Inflammatory macrophage treated with lipopolysaccharide for 4 hours (primary cell): ENCODE measurements at places on chromosomes 11 and 22.
A peak's percentile ranks its signal among the peaks of the same experiment; 100 is the strongest.

DNA sequence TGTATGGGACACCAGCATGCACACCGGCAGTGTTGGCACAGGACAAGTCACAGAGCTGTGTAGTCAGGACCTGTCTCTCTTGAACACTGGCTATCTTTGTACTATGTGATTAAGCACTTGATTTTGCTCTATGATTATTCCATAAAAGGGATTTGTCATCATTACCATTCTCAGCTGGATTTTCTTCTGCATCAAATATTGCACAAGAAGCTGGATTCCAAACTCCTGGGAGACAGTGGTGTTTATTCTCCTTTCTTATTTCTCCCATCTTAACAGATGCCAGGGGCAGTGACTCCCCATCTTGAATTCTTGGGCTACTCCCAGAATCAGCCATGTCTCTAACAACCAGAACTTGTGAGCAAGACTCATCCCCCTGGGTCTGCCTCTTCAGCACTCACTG, 62.5 kb upstream of the GNAZ start:
- DNase-seq, result no peak

DNA sequence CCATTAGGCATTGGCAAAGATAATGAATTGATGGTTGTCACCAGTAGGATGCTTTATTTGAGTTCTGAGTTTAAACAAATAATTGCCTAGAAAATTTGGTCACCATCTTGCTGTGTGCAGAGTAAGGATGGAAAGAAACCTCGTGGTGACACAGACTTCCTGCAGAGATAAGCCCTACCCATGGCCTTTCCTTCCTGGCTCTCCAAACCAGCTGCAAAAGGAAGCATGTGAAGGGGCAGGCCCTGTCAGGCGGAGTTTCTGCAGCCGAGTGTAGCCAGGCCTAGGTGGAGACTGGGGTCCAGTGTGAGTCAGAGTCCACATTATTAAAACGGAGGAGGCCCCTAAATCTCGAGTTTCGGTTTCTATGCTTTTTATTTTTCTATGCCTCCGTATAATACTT, 83.1 kb upstream of the ADSL start:
- DNase-seq, result peak; percentile 24

DNA sequence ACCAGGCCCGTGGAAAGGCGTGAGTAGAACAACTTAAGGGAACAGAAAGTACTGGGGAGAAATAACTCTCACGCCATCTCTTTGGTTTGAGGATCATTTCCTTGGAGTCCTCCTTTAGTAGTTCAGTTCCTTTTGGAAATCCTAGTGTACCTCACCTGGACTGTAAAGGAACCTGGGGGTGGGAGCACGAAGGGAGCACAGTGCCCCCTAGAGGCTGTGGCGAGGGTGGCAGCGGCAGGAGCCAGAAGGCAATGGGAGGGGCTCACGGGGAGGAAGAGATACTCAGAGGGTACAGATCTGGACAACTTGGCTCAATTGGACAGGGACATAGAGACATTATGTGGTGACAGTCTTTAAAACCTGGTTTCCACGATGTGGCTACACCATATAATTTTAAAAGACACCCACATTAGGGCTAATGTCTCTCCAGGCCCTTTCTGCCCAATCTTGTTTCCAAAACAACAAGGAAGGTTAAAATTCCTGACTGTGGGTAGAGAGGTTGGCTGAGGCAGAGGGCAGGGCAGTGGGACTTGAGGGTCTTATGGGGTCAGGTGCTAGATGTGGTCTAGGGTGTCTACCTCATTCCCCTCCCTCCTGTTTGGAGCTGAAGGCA, 87.0 kb downstream of the CSNK2A3 start:
- DNase-seq, result peak; percentile 10

GRCh38 chr11:44771841-44772240, 45.1 kb downstream of the TSPAN18 start:
- no peak for DNase-seq

DNA sequence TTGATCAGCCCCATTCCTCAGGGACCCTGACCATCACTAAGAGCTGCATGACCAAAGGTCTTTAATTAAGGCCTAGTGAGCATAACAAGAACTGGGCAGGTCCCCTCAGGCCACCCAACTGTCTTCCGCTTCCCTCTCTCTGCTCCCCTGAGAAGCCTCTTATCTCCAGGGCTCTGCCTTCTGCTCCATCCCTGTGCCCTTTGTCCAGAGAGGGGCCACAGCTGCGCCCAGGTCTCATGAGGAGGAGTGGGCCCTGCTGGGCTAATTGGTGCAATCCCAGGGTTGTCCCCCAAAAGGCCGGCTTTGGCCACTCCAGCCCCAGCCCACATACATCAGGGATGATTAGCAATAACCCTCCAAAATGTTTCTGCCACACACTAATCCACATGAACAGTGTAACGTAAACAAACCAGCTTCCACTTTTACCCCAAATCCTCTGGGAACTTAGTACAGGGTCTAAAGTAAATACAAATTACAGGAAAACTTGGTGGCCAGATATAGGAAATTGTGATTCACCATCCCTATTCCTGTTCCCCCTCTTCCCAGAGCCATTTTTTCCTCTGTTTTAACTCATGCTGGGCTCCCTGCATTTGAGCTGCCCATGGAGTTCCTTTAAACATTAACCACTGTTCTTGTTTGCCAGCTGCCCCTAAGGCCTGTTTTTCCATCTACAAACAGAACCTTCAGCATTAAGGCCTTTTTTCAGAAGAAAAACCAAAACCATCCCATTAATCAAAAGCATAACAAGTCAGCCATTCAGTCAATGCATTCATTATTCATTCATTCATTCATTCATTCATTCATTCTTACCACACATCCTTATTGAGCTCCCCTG, 34.6 kb upstream of the CAVIN3 start:
- no peak for DNase-seq

DNA sequence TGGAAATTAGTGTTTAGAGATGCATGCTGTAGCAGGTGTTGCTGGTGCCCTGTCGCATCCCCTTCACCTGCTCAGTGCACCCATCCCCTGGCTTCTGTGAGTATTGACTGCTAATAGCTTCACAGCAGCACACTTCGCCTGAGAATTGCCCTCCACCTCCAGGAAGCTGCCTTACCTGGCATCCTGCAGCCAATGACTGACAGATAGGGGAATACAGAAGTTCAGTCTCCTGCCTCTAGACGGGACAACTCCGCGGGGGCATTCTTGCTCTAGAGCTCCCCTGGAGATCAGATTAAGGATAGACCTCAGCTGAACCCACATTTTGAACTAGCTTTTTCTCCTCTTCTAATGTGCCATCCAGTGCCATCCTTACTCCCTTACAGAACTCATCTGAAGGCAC, 9.3 kb upstream of the CD3E start:
- no peak for DNase-seq

DNA sequence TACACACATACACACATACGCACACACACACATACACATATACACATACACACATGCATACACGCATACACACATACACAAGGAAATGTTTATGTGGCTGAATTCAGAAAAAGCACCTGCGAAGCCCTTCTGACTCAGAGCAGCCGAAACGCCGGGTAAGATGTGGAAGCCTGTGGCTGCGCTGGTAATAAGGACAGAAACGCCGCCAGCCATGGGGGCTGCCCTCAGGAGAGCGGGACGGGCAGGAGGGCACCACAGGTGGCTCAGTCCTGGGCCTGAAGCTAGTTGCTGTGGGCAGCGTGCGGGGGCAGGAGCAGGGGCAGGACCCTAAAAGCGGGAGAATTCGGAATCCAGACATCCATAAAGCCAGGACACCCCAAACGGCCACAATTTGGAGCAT, 378.3 kb downstream of the BRD1 start:
- no peak for DNase-seq

- DNase-seq, result no peak
Measured at GRCh38 chr22:37218771-37219411, 6.6 kb upstream of the SSTR3 start.

GRCh38 chr22:49788504-49788903, 39.2 kb downstream of the BRD1 start:
- peak; percentile 62 for DNase-seq

- DNase-seq, result no peak
Measured at GRCh38 chr22:44611880-44612496, 90.0 kb upstream of the PRR5 start.

- no peak for DNase-seq
Measured at GRCh38 chr22:30749849-30750248, 55.2 kb downstream of the OSBP2 start.

GRCh38 chr11:124984512-124984854, 30.5 kb downstream of the CCDC15 start:
- no peak for DNase-seq

DNA sequence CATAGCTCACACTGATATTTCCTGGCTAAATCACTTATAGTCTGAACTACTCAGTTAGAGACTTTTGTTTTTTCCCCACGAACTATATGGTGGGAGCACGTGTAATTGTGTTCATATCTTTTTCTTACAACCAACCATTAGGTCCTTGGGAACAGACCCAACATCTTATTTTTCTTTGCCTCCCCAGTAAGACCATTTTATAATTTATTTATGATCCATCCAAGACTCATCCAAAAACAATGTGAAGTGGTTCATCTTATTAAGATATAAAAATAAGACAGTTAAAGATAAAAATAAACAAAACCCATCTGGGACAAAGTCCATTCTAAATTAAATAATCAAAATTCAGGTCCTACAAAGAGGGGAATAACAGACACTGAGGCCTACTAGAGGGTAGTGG, 90.8 kb downstream of the FAM168A start:
- DNase-seq, result no peak

GRCh38 chr22:36803358-36803757, 13.5 kb downstream of the PVALB start:
- no peak for DNase-seq

- no peak for DNase-seq
Measured at GRCh38 chr22:40408718-40409612, 38.6 kb downstream of the SGSM3 start.

DNA sequence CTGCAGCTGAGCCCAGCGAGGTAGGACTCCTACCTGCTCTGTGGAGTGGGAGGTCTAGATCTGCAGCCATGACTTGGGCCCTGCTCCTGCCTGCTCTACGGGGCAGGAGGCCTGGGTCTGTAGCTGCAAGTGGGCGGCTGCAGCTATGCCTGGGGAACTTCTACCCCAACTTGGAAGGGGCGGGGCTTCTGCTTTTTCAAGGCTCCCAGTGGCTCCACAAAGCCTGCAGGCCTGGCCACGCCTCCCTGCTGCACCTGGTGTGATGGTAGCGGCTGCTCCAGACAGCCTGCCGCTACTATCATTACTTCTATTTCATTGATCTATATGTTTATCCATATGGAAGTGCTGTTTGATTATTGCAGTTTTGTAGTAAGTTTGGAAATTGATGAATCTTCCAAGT, 121.2 kb downstream of the NELL1 start:
- no peak for DNase-seq
